Ureter (tissue), 1 donor: ENCODE measurements at places on chromosomes 4 and X. TPM values are rescaled to one million over a fixed set of nuclear protein-coding genes. Genes with fewer than 3 reads are reported as not detected.

DNA sequence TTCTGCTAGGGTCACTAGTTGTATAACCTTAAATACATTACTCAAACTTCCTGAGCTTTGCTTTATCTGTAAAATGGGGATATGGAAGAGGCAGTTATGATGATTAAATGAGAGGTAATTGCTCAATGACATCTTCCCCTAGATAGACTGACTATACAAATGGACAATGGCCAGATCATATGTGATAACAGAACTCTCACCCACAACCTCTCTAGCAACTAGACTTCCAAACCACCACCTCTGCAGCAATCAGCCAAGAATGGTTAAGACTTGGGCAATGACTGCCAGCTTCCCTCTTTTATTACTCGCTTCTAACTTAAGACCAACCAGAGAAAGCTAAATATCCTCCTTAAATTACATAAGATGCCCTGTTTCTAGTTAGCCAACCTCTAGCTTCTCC, 2.9 kb upstream of the SEPSECS start:
- no peak for DNase-seq

DNA sequence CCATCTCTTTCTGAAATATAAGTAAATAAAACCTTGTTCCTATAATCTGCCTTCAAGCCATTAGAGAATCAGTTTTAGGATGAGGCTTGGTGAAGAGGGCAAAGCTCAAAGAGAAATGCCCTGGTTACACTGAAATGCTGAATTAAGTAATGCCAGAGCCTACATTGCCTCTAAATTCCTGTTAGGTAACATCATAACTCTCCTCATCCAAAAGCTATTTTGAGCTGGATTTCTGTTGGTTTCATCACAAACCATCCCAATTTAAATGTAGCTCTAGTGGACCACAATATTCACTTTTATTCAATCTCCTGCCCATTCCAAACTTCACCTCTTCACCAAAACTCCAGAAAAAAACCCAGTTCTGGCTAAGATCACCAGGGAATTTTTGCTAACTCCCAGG, 1319.7 kb upstream of the TENM3 start:
- no peak for DNase-seq

The SATL1 gene
- not detected for total RNA-seq

The RNF150 gene
- total RNA-seq = 19.8 TPM

The LRP2BP gene
- total RNA-seq = 2.1 TPM
